ENCODE measurements at places on chromosomes 12 and 14. TPM values are rescaled to one million over a fixed set of nuclear protein-coding genes. Genes with fewer than 3 reads are reported as not detected.
A peak's percentile ranks its signal among the peaks of the same experiment; 100 is the strongest.

DNA sequence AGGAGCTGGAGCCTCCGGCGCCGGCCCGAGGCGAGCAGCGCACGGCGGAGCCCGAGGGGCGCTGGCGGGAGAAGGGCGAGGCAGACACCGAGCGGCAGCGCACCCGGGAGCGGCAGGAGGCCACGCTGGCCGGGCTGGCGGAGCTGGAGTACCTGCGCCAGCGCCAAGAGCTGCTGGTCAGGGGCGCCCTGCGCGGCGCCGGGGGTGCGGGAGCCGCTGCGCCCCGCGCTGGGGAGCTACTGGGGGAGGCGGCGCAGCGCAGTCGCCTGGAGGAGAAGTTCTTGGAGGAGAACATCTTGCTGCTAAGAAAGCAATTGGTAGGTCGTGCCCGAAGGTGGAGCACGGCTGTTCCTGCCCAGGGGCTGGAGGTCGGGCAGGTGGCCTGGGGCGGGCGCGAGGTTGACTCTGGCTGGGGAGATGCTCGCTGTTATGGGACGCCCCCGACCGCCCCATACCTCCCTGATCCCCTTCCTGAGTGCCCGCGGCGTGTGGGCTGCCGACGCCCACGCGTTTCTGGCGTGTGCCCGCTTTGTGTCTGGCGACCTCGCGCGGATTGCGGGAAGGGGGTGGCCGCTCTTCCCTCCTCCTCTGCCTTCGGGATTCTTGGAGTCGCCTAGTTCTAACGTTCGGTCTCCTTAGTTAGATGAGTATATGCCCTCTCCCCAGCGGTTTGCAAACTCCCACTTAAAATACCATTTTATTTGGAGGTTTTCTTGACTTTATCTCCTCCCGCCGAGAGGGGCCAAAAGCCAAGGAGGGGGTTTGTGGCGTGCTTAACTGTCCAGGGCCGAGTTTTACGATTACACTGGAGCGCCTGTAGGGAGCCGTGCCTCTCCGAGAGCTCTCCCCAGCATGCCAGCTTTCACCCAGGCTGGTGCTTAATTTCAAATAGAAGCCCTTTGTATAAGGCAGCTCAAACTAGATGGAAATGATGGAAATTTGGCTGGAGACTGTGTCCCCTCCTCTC is 752 bp downstream of the DACT1 start:
- peak; percentile 44 for DNase-seq

DNA sequence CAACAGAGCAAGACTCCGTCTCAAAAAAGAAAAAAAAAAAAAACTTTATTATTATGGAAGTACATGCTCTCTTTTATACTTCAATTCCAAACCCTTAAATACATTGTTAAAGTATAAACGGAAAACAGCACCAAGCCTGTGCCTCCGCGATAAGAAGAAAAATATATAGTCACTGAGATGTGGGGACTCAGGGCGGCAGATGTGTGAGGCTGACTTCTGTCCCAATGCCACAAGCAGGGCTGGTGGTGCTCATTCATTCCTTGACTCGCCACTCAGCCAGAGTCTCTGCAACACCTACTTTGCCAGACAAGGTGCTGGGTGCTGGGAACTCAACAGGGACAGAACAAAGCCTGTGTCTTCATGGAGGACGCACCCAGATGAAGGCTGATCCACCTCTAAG is 13.8 kb downstream of the LGMN start:
- no peak for DNase-seq

- peak; percentile 51 for DNase-seq
These were observed 112.7 kb upstream of the EGLN3 start for GRCh38 chr14:34063470-34064164.

TXNDC16 gene
- polyA plus RNA-seq, result 2.6 TPM

DNA sequence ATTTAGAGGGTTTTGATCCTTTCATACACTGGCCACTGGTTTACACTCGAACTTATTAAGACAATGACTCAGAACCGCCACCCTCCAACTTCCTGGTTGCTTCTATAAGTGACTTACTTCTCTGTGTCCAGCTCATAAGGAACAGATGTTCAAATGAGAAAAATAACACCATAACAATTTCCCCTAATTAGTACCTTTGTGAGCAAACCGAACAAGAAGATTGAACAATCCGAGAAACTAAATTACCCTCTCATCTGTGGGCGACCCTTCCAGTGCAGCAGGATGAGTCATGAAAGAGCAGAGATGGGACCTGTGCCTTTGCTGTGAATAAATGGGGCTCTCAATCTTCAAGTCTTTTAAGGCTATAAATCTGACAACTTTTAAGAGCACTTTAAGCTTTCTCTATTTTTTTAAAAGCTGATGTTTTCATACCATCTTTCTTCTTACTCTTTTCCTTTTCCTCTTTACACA is 146.8 kb upstream of the RASSF8 start:
- no peak for DNase-seq

- no peak for DNase-seq
These were observed 59.6 kb downstream of the LRFN5 start for GRCh38 chr14:41666301-41666700.

PFDN5 gene
- 764 TPM for polyA plus RNA-seq

GRCh38 chr12:50542448-50542847 is 37.7 kb downstream of the DIP2B start:
- no peak for DNase-seq

DNA sequence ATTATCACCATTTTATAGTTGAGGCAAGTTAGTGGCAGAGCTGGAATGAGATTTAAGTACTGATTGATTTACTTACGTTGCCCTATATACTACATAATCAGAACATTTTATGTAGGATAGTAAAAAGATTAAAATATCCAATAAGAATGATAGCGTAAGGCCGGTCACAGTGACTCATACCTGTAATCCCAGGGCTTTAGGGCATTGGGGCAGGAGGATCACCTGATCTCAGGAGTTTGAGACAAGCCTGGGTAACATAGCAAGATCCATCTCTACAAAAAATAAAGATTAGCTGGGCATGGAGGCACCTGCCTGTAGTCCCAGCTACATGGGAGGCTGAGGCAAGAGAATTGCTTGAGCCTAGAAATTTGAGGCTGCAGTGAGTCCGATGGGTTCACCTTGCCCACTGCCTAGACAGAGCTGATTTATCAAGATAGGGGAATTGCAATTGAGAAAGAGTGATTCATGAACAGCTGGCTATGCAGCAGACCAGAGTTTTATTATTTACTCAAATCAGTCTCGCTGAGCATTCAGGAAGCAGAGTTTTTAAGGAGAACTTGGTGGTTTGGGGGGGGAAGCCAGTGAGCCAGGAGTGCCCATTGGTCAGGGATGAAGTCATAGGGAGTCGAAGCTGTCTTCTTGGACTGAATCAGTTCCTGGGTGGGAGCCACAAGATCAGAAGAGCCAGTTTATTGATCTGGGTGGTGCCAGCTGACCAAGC is 24.7 kb upstream of the SGPP1 start:
- DNase-seq, result no peak

- no peak for DNase-seq
These were observed 132.7 kb upstream of the PARP11 start for GRCh38 chr12:4005851-4006430.

DNA sequence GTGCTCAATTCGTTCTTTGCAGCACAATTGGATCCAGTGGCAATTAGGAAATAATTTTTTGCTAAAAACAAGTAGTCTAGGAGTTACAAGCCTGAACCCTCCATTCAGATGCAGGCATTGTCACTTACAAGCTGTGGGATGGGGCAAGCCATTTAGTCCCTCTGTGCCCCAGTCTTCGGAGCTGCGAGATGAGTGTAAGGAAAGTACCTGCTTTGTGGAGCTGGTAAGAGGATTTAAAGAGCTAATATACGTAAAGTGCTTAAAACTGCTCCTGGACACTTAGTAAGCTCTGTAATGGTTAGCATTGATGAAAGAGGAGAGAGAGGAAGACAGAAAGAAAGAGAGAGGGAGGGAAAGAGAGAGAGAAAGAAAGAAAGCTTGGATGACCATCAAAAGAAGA is 112.5 kb downstream of the LGMN start:
- no peak for DNase-seq

DNA sequence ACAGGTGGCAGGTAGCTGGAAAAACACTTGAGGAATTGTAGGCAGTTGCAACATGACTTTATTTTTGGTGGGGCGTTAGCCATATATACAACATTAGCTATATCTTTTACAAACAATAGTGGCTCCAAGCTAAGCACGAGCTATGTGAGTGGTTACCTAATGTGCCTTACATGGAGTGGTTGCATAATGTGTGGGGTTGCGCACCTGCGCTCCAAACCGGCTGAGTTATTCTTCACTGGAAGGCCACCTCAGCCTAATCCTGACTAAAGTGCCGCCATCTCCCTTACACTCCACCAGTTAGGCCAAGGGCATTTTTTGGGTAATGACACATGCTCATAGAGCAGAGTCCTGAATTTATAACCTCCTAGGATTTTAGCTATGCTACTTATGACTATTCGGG is 31.8 kb upstream of the G2E3 start:
- no peak for DNase-seq

DNA sequence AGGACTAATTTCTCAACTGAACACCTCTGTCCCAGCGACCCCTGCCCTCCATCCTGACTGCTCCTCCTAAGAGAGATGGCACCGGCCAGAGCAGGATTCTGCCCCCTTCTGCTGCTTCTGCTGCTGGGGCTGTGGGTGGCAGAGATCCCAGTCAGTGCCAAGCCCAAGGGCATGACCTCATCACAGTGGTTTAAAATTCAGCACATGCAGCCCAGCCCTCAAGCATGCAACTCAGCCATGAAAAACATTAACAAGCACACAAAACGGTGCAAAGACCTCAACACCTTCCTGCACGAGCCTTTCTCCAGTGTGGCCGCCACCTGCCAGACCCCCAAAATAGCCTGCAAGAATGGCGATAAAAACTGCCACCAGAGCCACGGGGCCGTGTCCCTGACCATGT is 756 bp downstream of the RNASE7 start:
- DNase-seq, result no peak

DNA sequence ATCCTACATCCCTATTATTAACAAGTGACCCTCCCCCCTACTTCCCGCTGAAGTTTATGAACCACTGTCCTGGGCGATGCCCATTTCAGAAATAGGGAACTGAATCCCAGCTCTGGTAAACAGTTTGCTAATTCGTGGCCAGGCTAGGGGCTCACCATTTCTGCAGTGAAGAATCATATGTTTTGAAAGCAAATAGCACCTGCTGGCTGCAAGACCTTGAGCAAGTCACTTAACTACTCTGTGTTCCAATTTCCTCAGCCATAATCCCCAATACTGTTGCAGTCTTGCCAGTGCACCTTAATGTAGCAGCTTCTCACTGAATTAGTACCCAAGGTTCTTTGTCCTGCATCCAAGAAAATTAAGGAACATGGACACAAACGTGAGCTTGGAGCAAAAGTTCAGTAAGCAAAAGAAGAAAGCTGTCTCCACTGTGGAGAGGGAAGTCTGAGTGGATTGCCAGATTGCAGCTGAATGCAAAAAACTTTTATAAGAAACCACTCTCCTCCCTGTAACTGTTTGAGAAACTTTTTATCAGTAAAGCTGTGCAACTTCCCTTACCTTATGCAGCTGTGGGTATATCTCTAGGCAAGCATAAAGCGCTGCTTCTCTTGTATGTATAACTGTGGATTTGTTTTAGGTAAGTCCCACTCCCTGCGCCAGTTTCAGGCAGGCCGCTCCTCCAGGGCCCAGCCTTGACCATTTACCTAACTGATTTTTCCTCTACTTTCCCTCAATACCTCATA is 824 bp downstream of the OAS1 start:
- DNase-seq, result no peak

DNA sequence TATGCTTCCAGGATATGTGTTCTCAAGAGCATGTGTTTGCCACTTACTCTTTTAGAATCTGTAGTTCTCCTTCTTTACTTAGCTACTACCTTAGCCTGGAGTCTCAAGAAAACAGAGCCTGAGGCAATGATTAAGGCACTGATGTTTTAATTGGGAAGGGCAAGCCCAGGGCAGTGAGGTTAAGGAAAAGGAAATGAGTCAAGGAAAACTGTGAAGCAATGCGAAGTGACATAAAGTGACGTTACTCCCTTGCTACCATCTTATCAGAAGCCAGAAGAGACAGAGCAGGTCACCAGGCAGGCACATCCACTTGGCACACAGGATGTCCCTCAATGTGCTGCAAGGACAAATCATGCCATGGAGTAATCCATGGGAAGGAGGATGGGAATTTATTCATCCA is 11.3 kb upstream of the EML5 start:
- DNase-seq, result no peak
